Right lung (tissue), 10 donors: ENCODE measurements at places on chromosomes 1 and 21. TPM values are rescaled to one million over a fixed set of nuclear protein-coding genes. Genes with fewer than 3 reads are reported as not detected.
A peak's percentile ranks its signal among the peaks of the same experiment; 100 is the strongest.

C4BPA gene
- 0.24 TPM for polyA plus RNA-seq

DNA sequence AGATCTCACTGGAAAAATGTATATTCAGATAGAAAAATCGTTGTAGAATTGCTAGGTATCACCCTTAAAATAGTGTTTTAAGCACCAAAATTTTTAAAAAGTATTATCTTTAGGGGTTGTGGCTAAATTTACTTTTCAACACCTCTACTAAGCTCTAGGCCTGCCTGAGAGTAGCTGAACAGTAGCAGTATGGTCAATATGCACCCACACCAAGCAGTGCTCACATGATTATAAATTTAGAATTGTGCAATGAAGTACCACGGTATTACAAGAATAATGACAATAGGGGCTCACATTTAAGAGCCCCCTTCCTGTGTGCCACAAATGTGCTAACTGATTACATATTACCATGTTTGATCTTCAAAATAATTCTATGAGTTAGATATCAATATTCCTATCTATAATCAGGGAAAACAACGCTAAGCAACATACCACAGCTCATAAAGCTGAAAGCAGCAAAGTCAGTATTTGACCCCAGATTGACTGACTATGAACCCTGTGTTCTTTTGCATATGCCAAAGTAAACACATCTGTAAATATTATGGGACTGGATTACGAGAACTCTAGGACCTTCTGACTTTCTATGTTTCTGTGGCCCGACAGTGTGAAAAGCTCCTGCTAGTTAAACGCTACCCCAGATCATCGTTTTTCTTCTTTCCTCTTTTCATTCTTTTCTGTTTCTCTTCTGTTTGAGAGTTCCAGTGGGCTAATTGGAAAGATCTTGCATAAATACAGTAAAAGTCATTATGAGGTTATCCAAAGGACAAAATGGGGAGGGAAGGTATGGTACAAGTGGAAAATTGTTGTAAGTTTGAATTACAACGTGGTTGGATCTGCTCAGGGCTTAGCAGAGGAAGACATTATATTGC, 201.1 kb upstream of the C1orf87 start:
- no peak for DNase-seq

- no peak for DNase-seq
Observed at GRCh38 chr1:117089996-117090395, 29.9 kb downstream of the TTF2 start.

SPATA21 gene
- polyA plus RNA-seq, result 0.33 TPM

- no peak for DNase-seq
Observed at GRCh38 chr21:45366476-45366875, 38.5 kb upstream of the COL18A1 start.

DNA sequence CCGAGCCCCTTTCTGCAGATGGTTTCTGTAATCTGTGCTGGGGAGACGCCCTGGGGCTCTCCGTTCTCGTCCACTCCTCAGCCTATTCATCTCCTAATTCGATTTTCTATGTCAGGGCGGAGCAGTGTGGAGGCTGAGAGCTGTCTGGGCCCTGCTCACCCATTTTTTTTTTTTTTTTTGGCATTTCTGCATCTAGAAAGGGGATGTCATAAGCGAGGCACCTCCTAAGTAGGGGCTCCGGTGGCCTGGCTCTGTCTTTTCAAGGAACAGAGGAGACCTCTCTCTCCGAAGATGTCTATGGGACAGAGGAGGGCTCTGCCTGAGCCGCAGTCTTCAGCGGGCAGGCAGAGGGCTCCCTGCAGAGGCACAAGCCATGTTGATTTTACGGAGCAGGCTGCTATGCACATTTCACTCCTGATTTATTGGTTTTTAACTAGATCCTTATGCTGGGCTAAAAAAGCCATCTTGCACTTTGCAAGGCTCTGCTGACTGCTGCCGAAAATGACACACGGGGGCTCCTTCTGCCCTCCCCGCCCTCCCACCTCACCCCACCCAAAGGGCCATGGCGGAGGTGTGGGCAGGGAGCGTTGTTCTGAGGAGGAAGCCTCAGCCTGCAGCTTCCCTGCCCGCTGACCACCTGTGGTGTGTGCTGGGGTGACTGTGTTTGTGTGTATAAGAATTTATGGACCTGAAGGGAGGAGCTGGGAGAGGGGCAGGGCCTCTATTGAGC, 71.0 kb downstream of the FOXD2 start:
- DNase-seq, result no peak

DNA sequence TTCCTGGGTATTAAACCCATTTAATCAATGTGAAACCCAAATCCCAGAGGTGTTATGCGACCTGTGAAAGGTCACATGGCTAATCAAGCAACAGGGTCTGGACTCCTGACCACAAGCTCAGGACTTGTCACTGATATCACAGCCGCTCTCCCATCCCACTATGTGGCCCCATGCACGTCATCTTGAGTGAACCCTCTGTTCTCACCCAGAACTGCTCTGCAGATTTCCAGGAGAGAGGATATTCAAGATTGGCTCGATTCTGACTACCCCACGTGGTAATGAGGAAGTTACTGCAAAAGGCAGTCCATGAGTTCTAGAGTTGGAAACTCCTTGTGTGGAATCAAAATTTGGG, 173.5 kb upstream of the ETV3 start:
- DNase-seq, result no peak

- no peak for DNase-seq
Observed at GRCh38 chr1:45344499-45344898, 4.3 kb upstream of the MUTYH start.

DNA sequence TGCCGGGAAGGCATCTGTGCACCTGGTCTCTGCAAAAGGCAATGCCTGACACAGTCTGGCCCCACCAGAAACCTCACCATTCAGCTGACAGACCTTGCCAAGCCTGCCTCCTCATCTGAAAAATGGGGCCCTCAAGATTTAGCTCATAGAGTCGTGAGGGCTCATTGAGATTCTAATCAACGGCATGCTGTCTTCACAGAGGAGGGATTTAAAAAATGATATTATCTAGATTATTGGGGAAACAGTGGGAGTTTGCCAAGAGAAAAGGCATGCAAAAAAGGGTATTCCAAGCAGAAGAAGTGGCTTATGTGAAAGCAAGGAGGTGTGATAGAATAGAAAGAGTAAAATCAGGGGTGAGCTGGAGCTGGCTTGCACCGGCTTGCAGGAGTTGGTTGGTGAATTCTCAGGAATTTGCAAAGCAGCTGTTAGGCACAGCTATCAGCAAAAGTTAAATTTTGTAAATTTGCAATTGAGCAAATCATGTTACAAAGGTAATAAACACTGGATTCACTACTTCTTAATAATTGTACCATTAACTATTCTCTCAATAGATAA, 91.7 kb upstream of the WNT4 start:
- no peak for DNase-seq

DNA sequence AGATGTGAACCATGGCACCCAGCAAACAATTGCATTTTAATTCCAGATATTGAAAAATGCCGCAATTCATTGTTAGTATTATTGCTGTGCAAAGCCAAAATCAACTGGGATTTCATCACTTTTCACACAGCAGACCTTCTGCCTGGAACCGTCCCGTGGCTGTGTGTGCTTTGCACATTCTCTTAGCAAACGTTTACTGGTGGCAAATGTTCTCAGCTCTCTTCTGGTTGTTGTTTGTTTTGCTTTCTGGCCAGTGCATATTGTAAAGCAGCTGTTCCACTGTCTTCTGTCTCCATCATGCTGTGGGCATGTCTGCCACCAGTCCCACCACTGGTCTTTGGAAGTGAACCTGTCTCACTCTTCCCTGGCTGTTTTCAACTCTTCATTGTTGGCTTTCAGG, 19.8 kb upstream of the TTLL10 start:
- no peak for DNase-seq

- DNase-seq, result no peak
Observed at GRCh38 chr1:45585110-45585426, 1.2 kb downstream of the NASP start.

GRCh38 chr1:43274125-43274803, 4.5 kb downstream of the TMEM125 start:
- DNase-seq, result peak; percentile 17

KRTAP11-1 gene
- not detected for polyA plus RNA-seq
